Motor neuron (in vitro differentiated cells): ENCODE measurements at places on chromosomes 1 and 21. TPM values are rescaled to one million over a fixed set of nuclear protein-coding genes. Genes with fewer than 3 reads are reported as not detected.

The TSTD1 gene
- total RNA-seq, result 2.8 and 2.9 TPM in 2 replicates

The HSF2BP gene
- total RNA-seq, result 2.0 and 2.9 TPM in 2 replicates

The ITGB3BP gene
- total RNA-seq, result 59.2 and 62.2 TPM in 2 replicates

The PTPN22 gene
- total RNA-seq, result 0.11 and 0.44 TPM in 2 replicates

The HEYL gene
- total RNA-seq, result 0.16 and 0.56 TPM in 2 replicates

The PDE9A gene
- total RNA-seq, result 0.66 TPM in 1 of 2 replicates, not detected in the other

The KCNH1 gene
- 22.5 and 23.0 TPM in 2 replicates for total RNA-seq

The PYCR2 gene
- total RNA-seq, result 50.5 and 51.3 TPM in 2 replicates
